ENCODE measurements at places on chromosomes 2 and 18.
A peak's percentile ranks its signal among the peaks of the same experiment; 100 is the strongest.

GRCh38 chr18:11454040-11454439 lies 155.4 kb upstream of the SLC35G4 start:
- no peak for DNase-seq

- no peak for DNase-seq
Observed at GRCh38 chr18:12552879-12553242, 105.0 kb downstream of the SPIRE1 start.

- DNase-seq = no peak
Observed at GRCh38 chr2:176461098-176461808, 192.0 kb downstream of the MTX2 start.

GRCh38 chr2:24739354-24740025 lies 53.7 kb downstream of the PTRHD1 start:
- DNase-seq = no peak

- no peak for DNase-seq
Observed at GRCh38 chr2:144914622-144915318, 394.9 kb upstream of the ZEB2 start.

DNA sequence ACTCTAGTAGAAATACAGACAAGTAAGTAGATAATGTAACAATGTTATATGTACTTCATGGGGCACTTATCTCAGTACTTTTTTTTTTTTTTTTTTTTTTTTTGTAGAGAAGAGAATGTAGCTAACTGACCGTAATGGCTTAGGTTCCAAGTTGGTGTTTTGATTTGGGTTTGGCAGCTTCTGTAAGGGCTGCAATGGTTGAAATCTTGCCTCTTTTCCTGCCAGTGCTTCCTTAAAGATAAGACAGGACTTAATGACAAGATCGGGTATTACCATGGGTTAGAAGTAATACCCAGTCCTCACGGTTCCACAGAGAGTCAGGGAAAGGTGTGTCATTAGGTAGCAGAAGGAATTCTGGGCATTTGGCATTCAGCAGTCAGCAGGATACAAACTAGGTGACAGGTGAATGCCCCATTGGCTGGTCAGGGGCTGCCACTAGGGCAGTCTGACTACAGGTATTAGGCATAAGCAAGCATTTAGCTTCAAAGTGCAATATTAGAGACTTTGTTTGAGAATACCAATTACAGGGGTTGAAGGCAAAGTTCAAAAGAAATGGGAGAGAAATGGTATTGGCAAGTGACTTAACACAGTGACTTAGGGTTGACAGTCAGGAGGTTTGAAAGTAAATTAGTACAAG lies 189.4 kb upstream of the RND3 start:
- peak; percentile 34 for DNase-seq

GRCh38 chr18:44568342-44568741 lies 112.3 kb upstream of the SETBP1 start:
- DNase-seq = no peak

DNA sequence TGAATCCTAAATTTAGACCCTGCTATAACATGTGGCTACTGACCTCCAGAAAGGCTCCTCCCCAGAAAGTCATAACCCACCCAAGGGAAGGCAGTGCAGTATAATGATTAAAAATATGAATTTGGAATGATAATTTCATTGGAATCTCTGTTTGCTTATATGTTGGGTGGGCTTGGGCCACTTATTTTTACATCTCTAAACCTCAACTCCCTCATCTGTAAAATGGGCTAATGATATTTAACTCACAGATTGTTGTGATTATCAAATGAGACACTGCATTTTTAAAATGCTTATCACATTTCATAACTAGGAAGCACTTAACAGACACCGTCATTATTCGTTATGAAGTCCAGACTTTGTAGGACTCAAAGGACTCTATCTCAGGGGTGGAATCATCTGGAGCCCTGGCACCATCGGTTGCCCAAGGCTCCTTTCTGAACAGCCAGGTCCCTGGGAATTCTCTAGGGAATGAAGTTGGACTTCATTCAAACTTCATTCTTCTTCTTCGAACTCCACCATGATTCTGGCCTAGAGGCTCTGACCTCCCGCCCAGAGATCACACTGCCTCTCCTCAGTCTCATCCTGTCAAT lies 33.1 kb upstream of the RMDN2 start:
- no peak for DNase-seq

DNA sequence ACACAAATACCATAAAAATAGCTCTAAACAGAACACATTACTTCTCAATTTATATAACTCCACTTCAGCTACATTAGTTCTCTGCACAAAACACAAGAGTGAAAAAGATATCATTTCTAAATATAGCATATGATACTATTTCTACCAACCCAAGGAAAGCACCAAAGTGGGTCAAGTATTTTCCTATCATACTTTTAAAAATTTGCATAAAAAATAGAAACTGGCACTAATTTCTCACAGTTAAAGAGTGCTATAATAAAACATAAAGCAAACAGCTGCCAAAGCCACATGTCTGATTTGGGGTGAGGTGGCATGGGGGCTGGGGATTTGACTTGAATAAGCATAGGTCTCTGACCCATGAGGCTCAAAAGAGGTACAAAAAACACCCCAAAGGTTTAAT lies 61.5 kb downstream of the BARD1 start:
- DNase-seq = no peak

- DNase-seq = no peak
Observed at GRCh38 chr2:156229724-156230362, 102.7 kb downstream of the NR4A2 start.

GRCh38 chr2:200350850-200351285 lies 44.4 kb downstream of the SPATS2L start:
- DNase-seq = no peak

DNA sequence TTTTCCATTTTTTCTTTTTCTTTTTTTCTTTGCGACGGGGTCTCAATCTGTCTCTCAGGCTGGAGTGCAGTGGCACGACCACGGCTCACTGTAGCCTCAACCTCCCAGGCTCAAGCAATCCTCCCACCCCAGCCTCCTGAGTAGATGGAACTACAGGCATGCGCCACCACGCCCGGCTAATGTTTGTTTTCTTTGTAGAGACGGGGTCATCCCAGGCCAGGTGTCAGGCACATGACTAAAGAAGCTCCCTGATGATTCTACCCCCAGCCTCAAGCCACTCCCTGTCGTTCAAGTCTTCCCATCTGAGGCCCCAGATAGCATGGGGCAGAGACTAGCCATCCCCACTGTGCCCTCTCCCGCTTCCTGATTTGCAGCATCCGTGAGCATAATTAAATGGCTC lies 9.8 kb upstream of the FZD5 start:
- no peak for DNase-seq

GRCh38 chr18:25080211-25080610 lies 271.8 kb downstream of the ZNF521 start:
- no peak for DNase-seq

- DNase-seq = peak; percentile 36
Observed at GRCh38 chr2:150485871-150486538, 1.5 kb downstream of the RND3 start.

DNA sequence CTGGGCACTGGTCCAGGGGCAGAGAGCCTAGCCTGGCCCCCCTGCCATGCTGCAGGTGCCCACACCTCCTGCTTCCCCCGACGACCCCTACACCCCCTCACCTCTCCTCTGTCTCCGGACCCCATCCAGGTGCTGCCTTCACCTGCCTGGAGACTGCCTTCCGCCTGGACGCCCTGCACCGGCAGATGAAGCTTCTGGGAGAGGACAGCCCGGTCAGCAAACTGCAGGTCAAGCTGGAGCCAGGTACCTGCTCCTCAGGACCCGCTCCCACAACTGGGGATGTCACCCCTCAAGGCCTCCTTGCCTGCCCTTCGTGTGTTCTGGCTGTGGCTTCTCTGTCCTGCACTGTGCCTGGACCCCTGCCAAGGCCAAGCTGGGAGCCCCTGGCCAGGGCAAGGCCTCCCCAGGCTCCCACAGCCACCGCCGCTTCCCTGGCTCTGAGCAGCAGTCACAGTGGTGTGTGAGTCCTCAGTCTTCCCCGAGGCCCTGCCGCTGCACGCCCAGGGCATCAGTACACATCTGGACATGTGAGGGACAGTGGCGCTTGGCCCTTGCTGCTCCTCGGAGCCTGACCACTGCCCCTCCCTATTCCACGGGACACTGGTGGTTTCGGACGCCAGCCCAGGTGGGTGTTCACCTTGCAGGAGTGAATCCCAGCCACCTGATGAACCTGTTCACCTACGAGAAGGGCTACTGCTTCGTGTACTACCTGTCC lies 6.3 kb downstream of the RNPEPL1 start:
- no peak for DNase-seq

GRCh38 chr2:226813148-226813701 lies 13.6 kb upstream of the IRS1 start:
- DNase-seq = no peak

DNA sequence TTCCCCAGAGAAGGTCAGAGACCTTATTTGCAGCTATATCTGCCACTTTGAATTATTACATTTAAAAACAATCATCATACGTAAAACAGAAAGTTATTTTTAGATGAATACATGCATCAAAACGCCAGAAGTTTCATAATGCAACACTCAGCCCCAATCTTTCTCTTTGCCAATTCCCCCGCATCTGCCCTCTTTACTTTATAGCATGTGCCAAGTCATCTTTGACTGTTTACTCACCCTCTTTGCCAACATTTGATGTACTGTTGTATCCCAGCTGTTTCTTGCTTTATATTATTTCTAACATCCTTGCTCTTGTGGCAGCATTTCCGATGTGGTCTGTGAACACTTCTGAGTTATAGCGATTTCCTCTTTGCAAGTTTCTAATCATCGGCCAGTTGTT lies 86.2 kb downstream of the CRIM1 start:
- DNase-seq = no peak

DNA sequence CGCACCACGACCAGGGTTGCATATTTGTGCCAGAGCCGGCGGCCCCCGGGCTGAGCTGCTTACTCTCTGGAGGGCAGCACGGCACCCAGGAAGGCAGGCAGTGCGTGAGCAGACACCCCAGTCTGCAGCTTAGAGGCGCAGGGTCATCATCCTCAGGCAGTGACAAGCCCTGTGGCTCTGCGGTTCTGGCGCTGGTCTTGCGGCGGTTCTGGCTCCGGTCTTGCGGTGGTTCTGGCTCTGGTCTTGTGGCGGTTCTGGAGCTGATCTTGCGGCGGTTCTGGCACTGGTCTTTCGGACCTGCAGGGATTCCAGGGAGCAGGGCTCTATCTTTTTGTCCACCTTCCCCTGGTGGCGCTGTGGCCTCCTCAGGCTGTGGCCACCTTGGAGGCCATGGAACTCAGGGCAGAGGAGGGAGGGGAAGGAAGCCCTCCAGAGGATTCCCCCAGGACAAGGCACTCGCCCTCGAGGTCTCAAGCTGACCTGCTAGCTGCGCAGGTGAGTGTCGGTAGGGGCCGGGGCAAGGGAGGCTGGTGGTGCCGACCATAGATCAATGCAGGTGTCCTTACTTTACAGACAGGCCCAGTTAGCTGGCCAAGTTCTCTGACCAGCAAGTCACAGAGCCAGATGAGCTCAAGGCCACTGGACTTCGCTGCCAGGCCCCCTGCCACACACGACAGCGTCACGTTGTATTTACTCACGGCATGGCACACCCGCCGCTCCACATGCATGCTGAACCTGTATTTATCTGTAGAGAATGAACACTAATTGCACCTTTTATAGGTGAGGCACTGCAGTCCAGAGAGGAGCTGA lies 14.9 kb downstream of the ESPNL start:
- no peak for DNase-seq

DNA sequence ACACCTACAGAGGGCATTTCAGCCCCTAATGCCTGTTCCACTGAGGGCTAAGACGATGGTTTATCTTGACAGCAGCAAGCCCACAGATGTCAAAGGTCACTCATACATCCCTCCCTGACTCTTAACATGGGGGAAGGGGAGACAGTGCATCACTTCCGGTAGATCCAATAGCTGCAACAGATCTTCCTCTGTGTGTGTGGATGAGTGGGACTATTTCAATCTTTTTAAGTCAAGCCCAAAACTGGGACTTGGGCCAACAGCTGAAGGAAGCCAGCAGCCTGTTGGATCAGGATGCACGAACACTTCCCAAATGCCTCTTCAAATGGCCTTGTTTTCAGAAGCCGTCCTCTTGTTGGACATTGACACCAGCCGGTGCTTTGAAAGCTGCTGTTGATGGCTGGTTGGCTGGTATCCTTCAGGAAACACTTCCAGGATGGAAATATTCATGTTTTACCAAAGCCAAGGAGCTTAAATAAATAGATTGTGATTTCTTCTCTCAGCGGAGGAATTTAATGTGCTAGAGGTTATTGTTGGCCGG lies 59.2 kb downstream of the IL1R2 start:
- no peak for DNase-seq

DNA sequence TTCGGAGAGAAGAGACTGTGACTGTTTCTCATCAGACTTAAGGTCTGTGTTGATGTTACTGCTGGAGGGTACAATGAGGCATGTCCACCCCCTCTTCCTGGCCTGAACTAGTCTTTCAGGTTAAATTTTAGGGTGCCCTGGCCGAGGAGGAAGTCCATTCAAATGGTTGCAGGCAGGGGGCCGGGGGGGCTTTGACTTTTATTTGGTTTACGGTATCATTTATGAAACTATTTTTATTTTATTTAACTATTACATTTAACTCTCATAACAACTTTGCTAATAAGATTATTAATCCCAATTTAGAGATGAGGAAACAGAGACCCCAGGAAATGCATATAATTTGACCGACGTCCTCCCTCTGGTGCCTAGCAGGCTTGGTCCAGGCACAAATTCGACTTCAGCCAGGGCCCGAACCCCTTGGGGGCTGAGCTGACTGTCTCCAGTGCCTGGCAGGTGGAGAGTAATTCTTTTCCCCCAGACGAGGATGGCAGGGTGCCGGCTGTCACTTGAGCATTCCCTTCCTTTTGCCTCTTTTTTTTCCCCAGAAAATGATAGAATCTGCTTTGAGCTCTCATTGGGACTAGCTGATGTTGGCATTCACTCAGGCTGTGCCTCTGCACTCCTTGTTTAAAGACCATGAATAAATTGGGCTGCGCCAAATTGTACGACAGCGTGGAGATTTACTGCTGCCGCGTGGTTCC lies 255.3 kb upstream of the SALL3 start:
- DNase-seq = no peak

DNA sequence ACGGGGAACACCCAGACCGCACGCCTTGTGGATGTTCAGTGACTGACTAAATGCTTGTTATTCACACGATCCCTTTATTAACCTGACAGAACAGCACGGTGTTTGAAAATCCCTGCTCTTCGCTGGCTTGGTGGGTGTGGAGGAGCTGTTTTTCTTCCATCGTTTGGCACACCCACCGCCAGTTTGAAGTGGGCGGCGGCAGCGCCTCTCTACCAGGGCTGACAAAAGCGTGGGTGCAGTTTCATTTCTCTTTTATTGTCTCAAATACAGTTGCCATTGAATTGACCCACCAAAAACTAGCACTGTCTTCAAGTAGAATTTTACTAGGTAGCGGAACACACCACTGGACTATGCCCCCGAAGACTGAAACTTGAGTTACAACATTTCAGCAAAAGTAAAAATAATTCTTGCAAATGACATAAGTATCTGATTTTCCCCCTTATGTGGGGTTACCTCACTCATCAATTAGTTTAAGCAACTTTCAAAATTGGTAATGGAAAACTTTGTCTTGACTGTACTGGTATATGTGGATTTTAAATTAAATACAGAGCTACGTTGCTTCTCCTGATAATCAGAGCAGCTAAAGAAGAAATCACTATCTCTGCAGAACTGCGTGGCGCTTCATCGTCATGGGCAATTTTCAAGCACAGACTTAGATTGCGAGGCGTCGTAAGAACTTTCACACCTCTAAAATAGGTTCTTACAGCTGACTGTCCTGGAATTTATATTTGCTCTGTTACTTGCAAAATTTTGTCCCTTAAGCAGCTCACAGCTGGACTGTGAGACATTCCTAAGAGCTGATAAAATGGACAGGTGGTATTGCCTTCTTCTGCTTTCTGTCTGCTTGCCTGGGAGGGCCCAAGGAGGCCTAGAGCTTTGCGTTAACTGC lies 60.9 kb downstream of the LDLRAD4 start:
- DNase-seq = no peak

- no peak for DNase-seq
Observed at GRCh38 chr2:136765256-136766072, at the start of gene THSD7B. Gene THSD7B (plus strand): TSS chr2:136765545. CDS start chr2:136882179, 116,634 bp downstream.

Data from liver (tissue), 10 donors.